ENCODE measurements at places on chromosomes 4 and X. TPM values are rescaled to one million over a fixed set of nuclear protein-coding genes. Genes with fewer than 3 reads are reported as not detected.

DNA sequence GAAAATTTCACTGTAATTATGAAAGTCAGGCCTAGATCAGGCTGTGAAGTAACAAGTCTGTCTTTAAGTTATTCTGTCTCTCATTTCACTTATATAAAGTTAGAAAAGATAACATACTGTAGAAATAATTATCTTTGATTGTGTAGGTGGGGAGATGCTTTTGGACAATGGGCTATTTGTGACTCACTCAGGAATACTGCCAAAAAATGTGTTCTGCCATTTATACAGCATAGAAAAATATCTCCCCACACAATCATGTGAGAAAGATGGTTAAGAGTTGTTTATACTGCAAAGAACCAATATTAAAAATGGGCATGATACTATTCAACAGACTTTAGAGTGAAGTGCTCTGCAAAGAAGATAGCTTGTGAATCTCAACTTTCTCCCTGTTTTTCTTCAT lies 95.0 kb upstream of the GABRA2 start:
- no peak overlapping the region for H3K4me3 ChIP-seq
- H3K27me3 ChIP-seq, result no peaks in the 10 kb centered on the region
- H3K36me3 ChIP-seq, result no peaks in the 10 kb centered on the region
- H3K4me1 ChIP-seq, result no peaks in the 10 kb centered on the region

DNA sequence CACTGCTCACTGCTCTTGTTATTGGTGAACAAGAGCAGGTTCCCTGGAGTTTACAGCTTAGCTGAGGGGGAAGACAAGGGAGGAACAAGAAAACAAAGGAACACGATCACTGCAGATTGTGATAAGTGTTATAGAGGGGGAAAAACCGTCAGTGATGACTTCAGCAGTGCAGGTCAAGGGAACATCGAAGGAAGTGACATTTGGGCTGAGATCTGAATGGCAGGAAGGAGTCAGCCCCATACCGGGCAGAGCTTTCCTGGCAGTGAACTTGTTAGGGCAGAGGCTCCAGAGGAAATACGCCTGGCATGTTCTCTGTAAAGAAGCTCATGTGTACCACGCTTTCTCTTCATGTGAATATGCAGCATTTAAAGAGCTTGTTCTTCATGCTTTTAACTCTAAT lies 78.1 kb downstream of the LDB2 start:
- H3K27me3 ChIP-seq, result no peaks in the 10 kb centered on the region
- H3K27ac ChIP-seq, result no peak overlapping the region
- H3K4me3 ChIP-seq, result no peak overlapping the region
- H3K4me1 ChIP-seq, result no peaks in the 10 kb centered on the region
- no peaks in the 10 kb centered on the region for H3K36me3 ChIP-seq
- no peak for DNase-seq

DNA sequence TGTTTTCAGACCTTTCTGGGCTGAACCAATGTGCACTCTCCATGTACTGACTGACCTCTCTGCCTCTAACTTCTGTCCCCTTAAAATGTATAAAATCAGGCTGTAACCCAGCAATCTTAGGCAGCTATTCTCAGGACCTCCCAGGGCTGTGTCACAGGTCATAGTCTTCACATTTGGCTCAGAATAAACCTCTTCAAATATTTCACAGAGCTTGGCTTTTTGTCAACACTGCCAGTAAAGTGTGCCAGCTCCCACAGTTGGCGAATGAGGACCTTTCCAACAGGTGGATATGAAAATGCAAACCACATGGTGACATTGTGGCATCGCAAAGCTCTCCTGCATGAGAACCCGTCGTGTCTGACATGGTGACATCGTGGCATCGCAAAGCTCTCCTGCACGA lies 76.4 kb downstream of the ACOX3 start:
- DNase-seq, result no peak
- peaks cover 21% of the 10 kb centered on the region for H3K36me3 ChIP-seq
- no peaks in the 10 kb centered on the region for H3K4me1 ChIP-seq
- no peaks in the 10 kb centered on the region for H3K27me3 ChIP-seq
- H3K27ac ChIP-seq, result no peak overlapping the region

- H3K4me1 ChIP-seq, result no peaks in the 10 kb centered on the region
- no peak overlapping the region for H3K4me3 ChIP-seq
- no peaks in the 10 kb centered on the region for H3K36me3 ChIP-seq
Measured at GRCh38 chr4:26459054-26459755, 31.1 kb downstream of the CCKAR start.

DNA sequence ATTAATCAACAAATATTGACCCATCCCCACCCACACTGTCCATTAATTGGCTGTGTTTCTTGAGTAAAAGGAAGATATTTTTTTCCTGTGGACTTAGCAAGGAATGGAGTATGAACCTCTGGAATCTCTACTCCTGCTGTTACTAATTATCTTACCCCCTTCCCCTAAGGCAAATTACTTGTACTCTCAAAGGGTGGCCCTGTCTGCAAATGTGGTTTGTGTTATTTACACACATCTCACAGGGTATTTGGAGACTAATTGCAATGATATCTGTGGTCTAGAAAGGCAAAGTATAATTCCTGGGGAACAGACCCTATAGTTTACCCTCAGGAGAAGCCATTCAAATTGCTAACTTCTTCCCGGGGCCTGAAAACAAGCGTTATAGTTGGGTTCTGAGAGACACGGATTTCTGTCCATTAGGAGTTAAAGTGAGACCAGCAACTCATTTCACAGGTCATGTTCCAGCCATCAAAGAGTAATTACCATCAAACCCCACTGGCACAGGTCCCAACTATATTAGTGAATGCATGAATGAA lies 133.0 kb upstream of the RASGEF1B start:
- no peak overlapping the region for H3K4me3 ChIP-seq
- H3K27ac ChIP-seq, result no peak overlapping the region
- H3K27me3 ChIP-seq, result no peaks in the 10 kb centered on the region
- DNase-seq, result no peak
- H3K4me1 ChIP-seq, result peaks cover 4% of the 10 kb centered on the region

DNA sequence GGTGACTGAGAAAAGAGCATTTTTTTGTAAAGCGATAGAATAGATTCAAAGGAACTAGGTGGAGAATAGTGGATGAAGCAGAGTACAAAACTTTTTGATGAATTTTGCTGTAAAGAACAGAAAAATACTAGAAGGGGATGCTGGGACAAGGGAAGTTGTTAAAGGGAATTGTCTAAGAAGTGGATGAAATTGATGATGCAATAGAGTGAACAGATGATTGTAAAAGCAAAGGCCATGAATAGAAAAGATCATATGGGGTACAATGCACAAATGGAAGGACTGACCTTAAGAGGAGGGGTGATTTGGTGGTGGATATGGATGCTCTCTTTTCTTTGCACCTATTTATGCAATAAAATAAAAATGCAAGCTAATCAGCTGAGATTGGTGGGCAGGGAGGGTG lies 262.7 kb upstream of the MAD2L1 start:
- no peak for DNase-seq
- no peaks in the 10 kb centered on the region for H3K4me1 ChIP-seq
- no peaks in the 10 kb centered on the region for H3K27me3 ChIP-seq
- no peak overlapping the region for H3K4me3 ChIP-seq

DNA sequence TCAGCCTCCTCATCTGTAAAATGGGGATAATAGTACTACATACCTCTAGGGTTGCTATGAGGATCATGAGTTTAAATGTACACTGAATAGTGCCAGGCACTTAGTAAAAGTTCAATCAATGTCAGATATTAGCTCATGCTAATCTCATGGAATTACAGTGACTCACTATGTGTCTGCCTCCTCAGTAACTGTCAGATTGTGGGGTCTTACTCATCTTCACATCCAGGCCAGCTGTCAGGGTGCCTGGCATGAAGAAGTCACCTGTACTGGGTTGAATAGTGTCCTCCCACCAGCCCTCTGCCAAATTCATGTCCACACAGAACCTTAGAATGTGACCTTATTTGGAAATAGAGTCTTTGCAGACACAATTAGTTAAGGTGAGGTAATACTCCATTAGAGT lies 54.3 kb upstream of the STIM2 start:
- H3K4me3 ChIP-seq, result no peak overlapping the region
- H3K36me3 ChIP-seq, result no peaks in the 10 kb centered on the region
- H3K27me3 ChIP-seq, result no peaks in the 10 kb centered on the region

GRCh38 chr4:127759228-127759820 lies 22.8 kb upstream of the HSPA4L start:
- H3K27me3 ChIP-seq, result no peaks in the 10 kb centered on the region
- no peaks in the 10 kb centered on the region for H3K36me3 ChIP-seq
- DNase-seq, result no peak
- H3K4me3 ChIP-seq, result no peak overlapping the region
- no peak overlapping the region for H3K27ac ChIP-seq

GRCh38 chr4:8817813-8818062 lies 53.9 kb downstream of the HMX1 start:
- no peak overlapping the region for H3K4me3 ChIP-seq
- no peak for DNase-seq
- H3K27me3 ChIP-seq, result peaks cover 38% of the 10 kb centered on the region

- DNase-seq, result no peak
- no peaks in the 10 kb centered on the region for H3K27me3 ChIP-seq
- no peaks in the 10 kb centered on the region for H3K4me1 ChIP-seq
Measured at GRCh38 chrX:14964500-14964899, 91.3 kb downstream of the MOSPD2 start.

The DGKK gene
- total RNA-seq, result not detected

- H3K27ac ChIP-seq, result no peak overlapping the region
- no peak overlapping the region for H3K4me3 ChIP-seq
- H3K4me1 ChIP-seq, result peaks cover 9% of the 10 kb centered on the region
Measured at GRCh38 chr4:73943555-73943954, 38.3 kb downstream of the PF4 start.

DNA sequence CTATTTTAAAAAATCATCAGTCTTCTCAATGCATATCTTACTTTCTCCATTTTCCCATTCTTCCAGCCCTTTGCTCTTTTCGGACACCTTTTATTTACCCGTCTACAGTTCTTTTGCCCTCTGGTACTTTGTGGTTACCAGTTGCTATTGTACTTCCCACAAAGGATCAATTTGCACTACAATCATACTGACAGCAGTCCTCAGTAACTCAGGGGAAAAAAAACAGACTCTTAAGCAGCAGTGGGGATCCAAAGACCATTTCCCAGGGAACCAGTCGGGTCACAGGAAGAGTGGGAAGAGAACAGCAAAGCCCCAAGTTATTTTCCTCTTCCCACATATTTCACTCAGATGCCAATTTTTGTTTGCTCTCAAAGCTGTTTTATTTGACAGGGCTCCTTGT lies 23.1 kb downstream of the DMD start:
- no peaks in the 10 kb centered on the region for H3K27me3 ChIP-seq
- no peaks in the 10 kb centered on the region for H3K36me3 ChIP-seq
- DNase-seq, result no peak

- H3K36me3 ChIP-seq, result peaks cover 57% of the 10 kb centered on the region
- DNase-seq, result no peak
- H3K4me1 ChIP-seq, result no peaks in the 10 kb centered on the region
- no peaks in the 10 kb centered on the region for H3K27me3 ChIP-seq
- no peak overlapping the region for H3K27ac ChIP-seq
Measured at GRCh38 chr4:122309988-122310626, 68.7 kb upstream of the ADAD1 start.

GRCh38 chr4:55768291-55768690 lies 51.3 kb upstream of the EXOC1L start:
- H3K27me3 ChIP-seq, result no peaks in the 10 kb centered on the region
- no peak for DNase-seq
- no peaks in the 10 kb centered on the region for H3K4me1 ChIP-seq
- no peak overlapping the region for H3K27ac ChIP-seq
- no peak overlapping the region for H3K4me3 ChIP-seq

DNA sequence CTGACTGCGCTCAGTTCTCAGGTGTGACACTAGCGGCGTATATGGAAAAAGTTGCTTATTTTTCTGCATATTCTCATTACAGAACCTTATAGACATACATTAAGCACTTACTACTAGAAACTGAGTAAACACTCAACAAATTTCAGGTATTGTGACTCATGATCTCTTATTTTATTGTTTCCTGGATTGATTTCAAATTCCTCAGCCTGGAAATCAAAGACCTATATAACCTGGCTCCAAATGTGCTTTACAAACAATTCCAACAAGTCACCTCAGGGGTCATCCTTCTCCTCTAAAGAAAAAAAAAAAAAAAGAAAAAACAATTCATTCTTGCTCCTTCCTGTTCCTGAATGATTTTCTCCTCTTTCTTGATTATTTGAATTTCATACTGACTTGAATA lies 152.3 kb downstream of the ADAM29 start:
- H3K27me3 ChIP-seq, result no peaks in the 10 kb centered on the region
- H3K4me3 ChIP-seq, result no peak overlapping the region
- no peak overlapping the region for H3K27ac ChIP-seq
- no peak for DNase-seq
- no peaks in the 10 kb centered on the region for H3K36me3 ChIP-seq
- no peaks in the 10 kb centered on the region for H3K4me1 ChIP-seq
